ENCODE measurements at places on chromosomes 5 and 9.

DNA sequence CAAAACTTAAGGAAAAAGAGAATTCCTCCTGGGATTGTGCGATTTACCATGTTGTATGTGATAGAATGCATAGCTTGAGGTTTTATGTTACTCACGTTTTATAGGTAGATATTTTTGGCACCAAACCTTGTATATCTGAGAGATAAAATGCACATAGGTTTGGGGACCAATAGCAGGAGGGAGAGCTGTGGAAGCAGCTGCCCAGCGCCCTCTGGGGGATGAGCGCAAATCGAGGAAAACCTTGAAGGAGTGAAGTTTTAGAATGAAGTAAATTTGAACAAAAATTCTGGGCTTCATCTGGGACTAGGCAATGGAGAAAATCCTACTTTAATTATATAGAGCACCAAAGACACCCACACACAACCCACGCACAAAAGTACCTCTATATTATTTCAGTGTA is 197.0 kb downstream of the ADCY2 start:
- no peak for DNase-seq

GRCh38 chr9:131722255-131722654 is 17.6 kb downstream of the RAPGEF1 start:
- DNase-seq, result no peak

GRCh38 chr5:149466457-149466972 is 84.7 kb downstream of the CSNK1A1 start:
- DNase-seq, result peak; percentile 97

DNA sequence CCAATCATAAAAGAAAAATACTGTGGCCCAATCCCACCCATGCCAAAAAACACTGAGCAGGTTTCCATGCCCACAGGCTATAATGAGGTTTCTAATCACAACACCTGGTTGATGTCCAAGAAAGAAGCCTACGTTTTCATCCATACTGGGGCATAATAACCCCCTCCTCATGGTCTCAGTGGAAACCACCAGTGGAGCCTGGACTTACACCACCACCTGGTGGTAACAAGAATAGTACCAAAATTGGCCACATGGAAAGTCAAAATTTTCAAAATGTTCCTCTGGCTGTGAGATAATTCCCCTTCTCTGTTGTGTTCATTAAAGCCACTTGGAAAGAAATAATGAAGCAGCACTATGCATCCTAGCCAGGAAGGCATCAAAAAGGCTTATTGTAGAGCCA is 687.3 kb upstream of the ST8SIA4 start:
- peak; percentile 14 for DNase-seq

DNA sequence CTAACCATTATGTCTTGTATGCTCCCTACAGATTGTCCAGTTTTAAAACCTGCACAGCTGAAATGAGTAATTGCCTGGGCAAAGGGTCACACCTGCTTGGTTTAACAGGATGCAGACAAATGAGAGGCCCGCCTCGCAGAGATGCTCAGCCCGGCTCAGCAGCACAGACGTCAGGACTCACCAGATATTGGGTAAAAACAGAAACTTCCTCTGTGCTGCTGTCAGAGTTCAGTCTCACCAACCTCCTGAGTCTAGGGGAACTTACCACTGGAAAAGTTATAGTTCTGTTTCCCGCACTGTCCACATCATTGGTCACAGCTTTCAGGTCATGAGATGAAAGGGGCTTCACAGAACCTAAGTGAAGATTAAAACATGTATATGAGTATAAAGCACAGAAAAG is 152.5 kb downstream of the ESM1 start:
- no peak for DNase-seq
